ENCODE measurements at places on chromosomes 2 and 18. TPM values are rescaled to one million over a fixed set of nuclear protein-coding genes. Genes with fewer than 3 reads are reported as not detected.

Gene FAM237A
- total RNA-seq = not detected

Gene CCDC178
- 1.2 TPM for total RNA-seq

Gene CENPO
- total RNA-seq = 14.7 TPM

Gene IL1A
- total RNA-seq = 0.09 TPM

Gene TDRD15
- 0.18 TPM for total RNA-seq

Gene WNT6
- total RNA-seq = not detected

Gene ASPRV1
- 5.6 TPM for total RNA-seq

Gene BMP10
- total RNA-seq = not detected

Gene FHOD3
- total RNA-seq = 38.0 TPM

Gene RNU2-63P
- not detected for total RNA-seq

Gene ST3GAL5
- 61.9 TPM for total RNA-seq

Gene CDK5R2
- 4.9 TPM for total RNA-seq

Gene GPR39
- 4.3 TPM for total RNA-seq

Gene TUBA3E
- not detected for total RNA-seq

Gene L3MBTL4
- total RNA-seq = 2.9 TPM

Gene GNAL
- 40.9 TPM for total RNA-seq

DNA sequence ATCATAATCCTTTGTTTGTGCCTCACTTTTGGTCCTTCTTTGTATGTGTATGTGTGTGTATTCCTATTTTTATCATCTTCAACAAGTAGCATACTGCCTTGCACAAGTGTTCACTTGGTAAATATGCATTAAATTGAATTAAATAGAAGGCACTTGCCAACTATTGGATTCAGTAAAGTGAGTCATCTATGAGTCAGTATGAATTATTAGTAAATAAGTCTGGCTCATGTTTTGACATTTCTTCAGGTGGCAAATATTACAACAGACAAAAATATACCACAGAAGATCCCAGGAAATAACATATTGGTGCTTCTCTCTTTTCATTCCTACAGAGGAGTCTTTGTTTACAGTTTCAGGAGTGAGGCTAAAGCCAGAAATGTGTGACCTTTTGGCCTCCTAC is 84.1 kb downstream of the CDK15 start:
- no peak for DNase-seq

DNA sequence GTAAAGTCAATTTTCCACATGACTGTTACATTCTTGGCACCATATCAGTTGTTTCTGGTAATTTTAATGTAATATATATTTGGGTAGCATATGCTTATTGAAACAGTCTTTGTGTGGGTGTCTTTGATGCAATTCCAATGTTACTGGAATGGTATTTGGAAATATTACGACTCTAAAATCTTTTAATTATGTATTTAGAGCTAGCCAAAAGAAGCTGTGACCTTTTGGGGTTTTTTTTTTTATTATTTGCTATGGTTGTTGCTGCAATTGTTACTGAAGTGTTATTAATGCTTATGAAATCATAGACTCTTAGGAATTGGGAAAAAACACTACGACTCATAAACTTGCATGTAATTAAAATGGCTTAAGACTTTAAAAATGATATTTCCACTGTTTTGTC is 95.9 kb downstream of the AOX1 start:
- DNase-seq = no peak

DNA sequence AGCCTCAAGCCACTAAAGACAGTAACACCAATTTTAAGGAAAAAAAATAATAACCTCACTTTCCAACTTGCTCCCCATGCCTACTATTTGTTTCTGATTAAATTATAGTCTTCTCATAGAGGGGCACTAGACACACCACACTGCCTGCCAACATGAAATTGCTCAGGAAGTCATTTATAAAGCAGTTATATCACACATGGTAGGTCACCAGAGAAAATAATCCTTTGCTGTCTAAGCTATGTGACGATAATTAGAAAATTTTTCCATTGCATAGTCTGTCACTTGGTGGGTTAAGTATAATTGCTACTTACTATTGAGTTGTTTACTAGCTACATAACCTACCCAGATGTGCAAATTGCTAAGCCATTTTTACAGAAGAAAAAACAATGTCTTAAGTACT is 85.2 kb downstream of the INO80D start:
- DNase-seq = no peak

GRCh38 chr2:174176898-174177297 is 71.4 kb downstream of the OLA1 start:
- DNase-seq = no peak

DNA sequence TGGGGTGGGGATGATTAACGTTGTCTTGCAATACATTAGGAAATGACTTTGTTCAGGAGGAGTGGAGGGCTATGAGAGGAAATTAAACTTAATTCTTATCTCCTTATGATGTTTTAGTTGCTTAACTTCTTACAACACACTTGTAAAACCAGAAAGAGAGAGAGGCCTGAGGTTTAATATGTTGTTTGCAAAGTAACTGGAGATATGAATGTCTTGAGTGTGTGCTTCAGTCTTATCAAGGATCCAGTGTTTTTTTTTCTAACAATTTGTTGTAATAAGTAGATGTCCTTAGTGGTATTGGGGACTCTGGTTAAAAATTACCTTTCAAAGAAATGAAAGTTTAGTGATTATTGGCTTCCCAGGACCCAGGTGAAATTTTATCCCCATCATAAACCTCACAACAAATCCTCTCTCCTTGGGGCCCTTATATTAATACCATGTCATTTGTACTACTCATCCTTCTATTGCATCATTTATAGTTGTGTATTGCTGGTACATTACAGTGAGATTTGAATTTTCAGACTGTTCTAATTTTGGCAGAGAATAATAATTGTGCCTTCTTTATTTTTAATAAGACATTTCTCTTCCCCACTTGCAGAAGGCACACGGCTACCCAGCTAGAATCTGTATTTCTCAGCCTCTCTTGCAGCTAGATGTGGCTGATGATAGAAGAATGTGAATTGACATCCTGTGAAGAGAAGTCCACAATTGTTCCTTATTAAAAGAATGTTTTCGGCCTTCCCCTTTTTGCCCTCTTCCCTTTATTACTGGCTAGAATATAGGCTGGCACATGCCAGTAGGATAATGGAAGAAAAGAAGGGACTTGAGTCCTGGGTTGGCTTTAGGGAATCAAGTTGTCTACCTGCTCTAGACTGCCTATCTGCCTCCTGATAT is 91.9 kb upstream of the CXCR4 start:
- DNase-seq = no peak

- DNase-seq = no peak
Observed at GRCh38 chr18:58135183-58135641, 91.2 kb downstream of the NEDD4L start.

- no peak for DNase-seq
Observed at GRCh38 chr2:232353660-232354059, 24.9 kb upstream of the ALPP start.

GRCh38 chr2:99698896-99699295 is 209.1 kb upstream of the REV1 start:
- DNase-seq = no peak

DNA sequence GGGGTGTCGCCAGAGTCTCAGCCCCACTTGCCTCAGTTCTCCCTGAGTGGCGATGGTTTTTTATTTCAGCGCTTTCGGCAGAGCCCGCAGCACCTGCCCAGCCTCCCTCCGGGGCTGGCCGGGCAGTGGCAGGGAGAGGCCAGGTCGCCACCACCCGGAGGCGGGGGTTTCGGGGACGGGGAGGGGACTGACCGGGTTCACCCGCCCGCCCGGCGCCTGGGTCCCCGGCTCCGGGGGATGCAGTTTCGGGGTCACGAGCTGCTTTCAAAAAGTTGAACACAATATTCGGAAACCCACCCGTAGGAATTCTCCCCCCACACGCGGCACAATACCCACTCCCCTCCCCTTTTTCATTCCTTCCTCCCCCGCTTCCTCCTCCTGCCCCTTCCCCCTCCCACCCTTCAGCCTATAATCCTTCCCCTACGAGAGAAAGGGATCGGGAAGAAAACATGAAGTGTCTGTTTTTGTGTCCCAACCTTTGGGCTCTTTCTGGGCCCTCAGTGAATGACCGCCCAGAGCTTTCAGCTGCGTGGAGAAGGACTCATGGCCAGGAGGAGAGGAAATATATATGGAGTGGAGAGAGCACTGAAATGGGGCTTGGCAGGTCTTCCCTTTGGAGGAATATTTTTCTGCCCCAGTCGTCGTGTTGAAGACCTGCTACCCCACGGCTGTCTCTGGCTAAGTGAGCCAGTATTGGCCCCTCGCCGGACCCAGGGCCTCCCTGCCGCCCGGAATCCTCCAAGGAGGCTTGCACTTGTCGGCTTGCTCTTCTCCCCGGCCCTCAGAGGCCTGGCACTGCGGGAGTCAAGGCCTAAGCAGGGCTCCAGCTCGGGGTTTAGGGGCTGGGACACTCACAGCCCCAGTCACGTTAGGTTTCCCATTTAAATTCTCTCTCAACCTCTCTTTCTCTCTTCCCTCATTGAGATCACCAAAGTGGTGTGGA is 2.1 kb upstream of the SIX3 start:
- DNase-seq = no peak

- no peak for DNase-seq
Observed at GRCh38 chr2:200223205-200223784, 83.2 kb upstream of the SPATS2L start.

DNA sequence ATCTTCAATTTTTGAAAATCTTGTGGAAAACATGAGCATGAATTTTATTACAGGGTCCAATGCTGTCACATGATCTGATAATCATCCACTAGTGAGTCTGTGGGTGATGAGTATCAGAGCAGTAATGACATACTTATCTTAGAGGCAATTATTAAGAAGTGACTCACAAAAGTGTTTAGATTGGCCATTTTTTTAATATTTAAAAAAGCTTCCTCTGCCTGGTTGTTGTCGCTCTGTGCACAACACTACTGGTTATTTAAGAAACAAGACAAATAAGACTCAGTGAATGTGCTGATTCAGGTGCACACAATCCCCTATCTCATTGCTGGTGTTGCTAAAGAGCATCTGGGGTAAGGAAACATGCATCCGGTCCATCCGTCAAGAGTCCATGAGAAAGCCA is 665.8 kb upstream of the ZEB2 start:
- DNase-seq = no peak

- no peak for DNase-seq
Observed at GRCh38 chr18:62569081-62569655, 46.3 kb downstream of the ZCCHC2 start.

GRCh38 chr2:102289129-102289528 is 22.2 kb upstream of the IL1RL1 start:
- DNase-seq = no peak

DNA sequence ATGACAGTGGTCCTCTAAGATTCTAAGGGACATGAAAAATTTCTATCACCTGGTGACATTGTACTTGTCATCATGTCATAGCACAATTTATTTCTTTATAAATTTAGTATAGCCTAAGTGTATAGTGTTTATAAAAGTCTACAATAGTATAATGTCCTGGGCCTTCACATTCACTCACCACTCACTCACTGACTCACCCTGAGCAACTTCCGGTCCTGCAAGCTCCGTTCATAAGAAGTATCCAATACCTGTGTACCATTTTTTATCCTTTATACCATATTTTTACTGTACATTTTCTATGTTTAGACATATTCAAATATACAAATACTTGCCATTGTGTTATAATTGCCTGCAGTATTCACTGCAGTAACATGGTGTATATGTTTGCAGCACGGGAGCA is 72.8 kb upstream of the DSEL start:
- DNase-seq = no peak

GRCh38 chr2:200534572-200534971 is 8.6 kb downstream of the SGO2 start:
- no peak for DNase-seq

- no peak for DNase-seq
Observed at GRCh38 chr2:83058683-83059082, 1400.4 kb downstream of the SUCLG1 start.

- DNase-seq = no peak
Observed at GRCh38 chr2:141317986-141318385, 812.8 kb downstream of the LRP1B start.

- no peak for DNase-seq
Observed at GRCh38 chr18:42640160-42640559, 475.3 kb downstream of the RIT2 start.

- no peak for DNase-seq
Observed at GRCh38 chr2:141820893-141821292, 309.9 kb downstream of the LRP1B start.

GRCh38 chr2:80852079-80852807 is 547.7 kb upstream of the LRRTM1 start:
- DNase-seq = no peak

GRCh38 chr2:70381235-70381634 is 79.4 kb upstream of the FAM136A start:
- DNase-seq = no peak

GRCh38 chr2:166057370-166058164 is 70.3 kb downstream of the SCN1A start:
- no peak for DNase-seq

GRCh38 chr2:224608104-224608503 is 22.9 kb upstream of the CUL3 start:
- DNase-seq = no peak

GRCh38 chr18:58758046-58758445 is 86.8 kb downstream of the MALT1 start:
- DNase-seq = no peak

- peak; percentile 81 for DNase-seq
Observed at GRCh38 chr2:8219631-8220355, 462.1 kb upstream of the ID2 start.

- DNase-seq = no peak
Observed at GRCh38 chr2:545711-546650, 131.2 kb downstream of the TMEM18 start.

DNA sequence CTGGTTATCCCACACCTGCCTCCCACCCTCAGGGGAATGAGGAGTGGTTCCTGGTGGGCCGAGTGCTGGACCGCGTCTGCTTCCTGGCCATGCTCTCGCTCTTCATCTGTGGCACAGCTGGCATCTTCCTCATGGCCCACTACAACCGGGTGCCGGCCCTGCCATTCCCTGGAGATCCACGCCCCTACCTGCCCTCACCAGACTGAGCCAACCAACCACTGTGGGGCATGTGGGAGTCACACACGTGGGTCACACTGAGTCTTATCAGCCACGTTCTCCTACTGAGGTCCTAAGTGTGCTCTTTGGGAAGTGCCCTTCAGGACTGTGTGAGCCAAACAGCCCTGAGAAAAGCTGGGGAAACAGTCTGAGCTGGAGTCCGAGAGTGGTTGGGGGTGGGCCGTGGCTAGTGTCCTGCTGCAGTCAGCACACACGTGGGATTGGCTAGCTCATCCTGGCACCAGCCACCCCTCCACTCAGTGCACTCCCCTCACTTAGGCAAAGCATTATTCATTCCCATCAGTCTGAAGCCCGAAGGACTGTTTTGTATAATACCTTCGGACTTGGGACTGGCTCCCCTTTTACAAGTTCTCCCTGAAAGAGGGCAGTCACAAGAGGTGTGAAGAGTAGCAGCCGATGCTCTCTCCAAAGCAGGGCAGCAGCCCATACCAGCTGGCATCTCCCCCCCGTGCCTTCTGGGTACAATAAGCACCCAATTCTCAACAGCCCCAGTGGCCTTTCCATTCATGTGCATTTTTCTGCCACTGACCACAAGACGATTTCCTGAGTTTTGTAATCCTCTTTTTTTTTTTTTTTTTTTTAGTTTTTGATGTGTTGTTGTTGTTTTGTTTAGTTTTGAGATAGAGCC is 4.6 kb downstream of the TIGD1 start:
- DNase-seq = no peak

- no peak for DNase-seq
Observed at GRCh38 chr2:83595121-83595690, 863.9 kb downstream of the SUCLG1 start.

Data from cerebellum (tissue), 4 donors.